SJCRH30 (cell line): ENCODE measurements at places on chromosomes 6 and 20. TPM values are rescaled to one million over a fixed set of nuclear protein-coding genes. Genes with fewer than 3 reads are reported as not detected.

GRCh38 chr20:62362991-62363919 lies 3.9 kb downstream of the LAMA5 start:
- peaks cover 75% of the 10 kb centered on the region for H3K4me1 ChIP-seq
- no peaks in the 10 kb centered on the region for H3K27me3 ChIP-seq
- no peaks in the 10 kb centered on the region for H3K36me3 ChIP-seq
- peak; percentile 93 for DNase-seq
- H3K4me3 ChIP-seq, result no peak overlapping the region

GRCh38 chr6:116568821-116569755 lies 2.2 kb upstream of the RWDD1 start:
- H3K27me3 ChIP-seq, result no peaks in the 10 kb centered on the region
- no peak overlapping the region for H3K27ac ChIP-seq
- DNase-seq, result no peak
- no peak overlapping the region for H3K4me3 ChIP-seq
- no peaks in the 10 kb centered on the region for H3K36me3 ChIP-seq
- no peaks in the 10 kb centered on the region for H3K4me1 ChIP-seq

DNA sequence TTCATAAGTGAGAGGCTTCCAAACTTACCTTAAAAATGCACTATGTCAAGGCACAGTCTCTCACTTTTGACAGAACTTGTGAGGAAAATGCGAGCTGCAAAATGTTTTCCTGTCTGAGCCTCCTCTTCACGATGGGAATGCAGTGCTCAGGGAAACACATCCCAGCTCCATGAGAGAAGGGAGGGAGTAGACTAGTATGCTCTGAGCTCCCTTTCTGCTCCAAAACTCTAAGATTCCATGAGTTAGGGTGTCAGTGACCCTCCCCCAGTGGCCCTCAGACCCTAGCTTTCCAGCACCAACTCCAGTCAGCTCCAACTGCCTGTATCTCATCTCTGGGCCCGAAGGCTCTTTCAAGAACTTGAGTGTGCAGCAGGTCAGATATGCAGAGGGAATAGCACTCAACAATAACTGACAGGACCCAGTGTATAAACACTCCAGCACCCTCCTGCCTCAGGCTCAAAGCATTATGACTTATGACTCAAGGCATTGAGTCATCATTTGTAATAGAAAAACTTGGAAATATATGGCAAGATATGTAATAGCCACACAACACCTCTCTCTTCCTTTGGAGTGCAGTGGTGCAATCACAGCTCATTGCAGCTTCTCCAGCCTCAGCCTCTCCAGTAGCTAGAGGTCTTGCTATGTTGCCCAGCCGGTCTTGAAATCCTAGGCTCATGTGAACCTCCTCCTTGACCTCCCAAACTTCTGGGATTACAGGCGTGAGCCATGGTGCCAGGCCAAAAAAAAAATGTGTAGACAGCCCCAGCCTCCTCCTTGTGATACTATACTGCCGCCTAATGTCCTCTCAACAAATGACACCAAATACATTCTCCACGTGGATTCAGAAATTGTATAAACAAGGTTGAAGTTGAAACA lies 16.7 kb upstream of the ENTPD6 start:
- peak; percentile 72 for DNase-seq
- no peaks in the 10 kb centered on the region for H3K27me3 ChIP-seq
- H3K27ac ChIP-seq, result peak overlapping the region; percentile 37
- no peak overlapping the region for H3K4me3 ChIP-seq

- no peaks in the 10 kb centered on the region for H3K27me3 ChIP-seq
- no peaks in the 10 kb centered on the region for H3K4me1 ChIP-seq
- H3K36me3 ChIP-seq, result no peaks in the 10 kb centered on the region
- H3K27ac ChIP-seq, result no peak overlapping the region
- no peak overlapping the region for H3K4me3 ChIP-seq
Observed at GRCh38 chr20:11111191-11111590, 437.4 kb upstream of the JAG1 start.

DNA sequence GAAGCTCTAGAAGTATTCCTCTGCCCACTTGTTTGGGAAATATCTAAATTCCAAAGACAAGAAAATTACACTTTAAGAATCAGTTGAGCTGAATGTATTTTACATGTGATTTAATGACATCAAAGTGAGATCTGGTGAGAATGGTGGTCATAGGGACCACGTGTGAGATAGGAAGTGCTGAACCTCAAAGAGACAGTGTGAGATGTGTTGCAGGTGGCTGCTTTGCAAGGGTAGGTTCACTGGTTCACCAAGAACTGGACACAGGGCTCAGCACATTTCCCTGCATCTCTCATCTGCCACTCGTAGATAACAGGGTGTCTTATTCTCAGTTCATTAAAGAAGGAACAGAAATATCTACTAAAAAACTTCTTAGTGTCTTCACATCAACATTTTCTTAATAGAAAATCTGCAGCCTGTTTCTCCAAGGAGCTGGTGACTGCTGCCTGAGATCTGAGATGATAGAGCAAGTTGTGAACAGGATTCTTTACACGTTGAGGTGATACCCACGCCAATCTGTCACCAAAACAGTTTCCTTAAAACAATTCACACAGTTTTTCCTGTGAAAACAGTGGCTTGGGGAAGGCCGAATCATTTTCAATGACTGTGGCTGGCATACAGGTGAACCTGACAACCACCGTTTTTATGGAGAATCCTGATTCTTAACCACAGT lies 7.2 kb downstream of the CCR6 start:
- DNase-seq, result no peak
- no peaks in the 10 kb centered on the region for H3K27me3 ChIP-seq
- H3K36me3 ChIP-seq, result no peaks in the 10 kb centered on the region

DNA sequence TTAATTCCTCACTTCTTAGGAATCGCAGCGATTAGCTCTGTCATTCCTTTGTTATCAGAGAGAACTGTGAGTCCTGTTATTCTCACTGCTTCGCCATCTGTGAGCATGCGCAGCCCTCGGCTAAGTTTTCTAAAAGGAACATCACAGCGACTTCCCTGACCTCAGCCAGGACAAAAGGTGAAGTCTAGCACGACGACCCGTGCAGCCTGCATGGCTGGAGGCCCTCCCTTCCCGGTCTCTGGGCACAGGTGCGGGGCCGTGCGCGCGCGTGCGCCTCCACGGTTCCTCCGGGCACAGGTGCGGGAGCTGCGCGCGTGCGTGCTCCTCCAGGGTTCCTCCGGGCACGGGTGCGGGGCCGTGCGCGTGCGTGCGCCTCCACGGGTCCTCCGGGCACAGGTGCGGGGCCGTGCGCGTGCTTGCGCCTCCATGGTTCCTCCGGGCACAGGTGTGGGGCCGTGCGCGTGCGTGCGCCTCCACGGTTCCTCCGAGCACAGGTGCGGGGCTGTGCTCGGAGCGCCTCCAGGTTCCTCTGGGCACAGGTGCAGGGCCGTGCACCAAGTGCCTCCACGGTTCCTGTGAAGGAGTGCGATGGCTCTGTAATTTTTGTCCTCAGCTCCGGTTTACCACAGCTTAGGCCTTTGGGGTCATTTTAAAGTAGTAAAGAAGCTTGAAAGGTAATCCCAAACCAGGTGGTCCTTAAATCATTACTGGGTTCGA lies 212.3 kb downstream of the ERMARD start:
- H3K27ac ChIP-seq, result no peak overlapping the region
- H3K4me3 ChIP-seq, result no peak overlapping the region
- 0 out of 2 replicates have a peak, but pooled peaks cover 2% of the 10 kb centered on the region for H3K27me3 ChIP-seq

The SLC17A4 gene
- total RNA-seq, result not detected in 2 replicates

The ERVFRD-1 gene
- total RNA-seq, result not detected in 2 replicates

The DPM1 gene
- total RNA-seq, result 153 and 164 TPM in 2 replicates
